ENCODE measurements at places on chromosomes 6 and 20. TPM values are rescaled to one million over a fixed set of nuclear protein-coding genes. Genes with fewer than 3 reads are reported as not detected.

PRDM13 gene
- total RNA-seq, result not detected

SALL4 gene
- 0.22 TPM for total RNA-seq

DNA sequence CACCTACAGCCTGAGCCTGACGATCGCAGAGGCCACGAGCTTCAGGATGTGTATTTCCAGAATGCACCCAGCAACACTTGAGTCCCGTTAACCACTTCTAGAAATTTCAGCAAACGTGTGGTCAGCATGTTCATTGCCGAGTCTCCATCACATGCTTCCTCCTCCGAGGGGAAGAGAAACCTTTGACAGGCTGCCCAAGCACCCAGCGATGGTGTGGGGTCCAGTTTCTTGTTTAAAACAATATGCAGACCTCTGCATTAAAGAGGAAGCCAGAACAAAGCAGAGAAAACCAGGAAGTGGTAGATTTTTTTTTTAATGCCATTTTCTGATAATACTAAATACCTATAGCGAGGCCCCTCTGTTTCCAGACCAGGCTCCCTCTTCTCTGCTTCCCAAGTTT lies 71.9 kb downstream of the GNAS-AS1 start:
- DNase-seq, result no peak

DNA sequence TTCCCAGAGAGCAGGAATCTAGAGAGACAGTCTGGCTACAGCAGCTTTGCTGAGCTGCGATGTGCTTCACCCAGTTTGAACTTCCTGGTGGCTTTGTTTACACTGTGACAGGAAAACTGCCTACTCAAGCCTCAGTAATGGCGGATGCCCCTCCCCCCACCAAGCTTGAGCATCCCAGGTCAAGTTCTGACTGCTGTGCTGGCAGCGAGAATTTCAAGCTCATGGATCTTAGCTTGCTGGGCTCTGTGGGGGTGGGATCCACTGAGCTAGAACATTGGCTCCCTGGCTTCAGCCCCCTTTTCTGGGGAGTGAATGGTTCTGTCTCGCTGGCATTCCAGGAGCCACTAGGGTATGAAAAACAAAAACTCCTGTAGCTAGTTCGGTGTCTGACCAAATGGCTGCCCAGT lies 91.0 kb upstream of the ESR1 start:
- peak; percentile 12 for DNase-seq

GRCh38 chr20:8131598-8132483 lies at the start of gene PLCB1:
TSS of gene PLCB1 (plus strand) at chr20:8132266. CDS start at chr20:8132652, 386 bp downstream.
- peak; percentile 93 for DNase-seq

Measured in lung microvascular endothelial cell (primary cell).